ENCODE measurements at places on chromosomes 5 and 9.

DNA sequence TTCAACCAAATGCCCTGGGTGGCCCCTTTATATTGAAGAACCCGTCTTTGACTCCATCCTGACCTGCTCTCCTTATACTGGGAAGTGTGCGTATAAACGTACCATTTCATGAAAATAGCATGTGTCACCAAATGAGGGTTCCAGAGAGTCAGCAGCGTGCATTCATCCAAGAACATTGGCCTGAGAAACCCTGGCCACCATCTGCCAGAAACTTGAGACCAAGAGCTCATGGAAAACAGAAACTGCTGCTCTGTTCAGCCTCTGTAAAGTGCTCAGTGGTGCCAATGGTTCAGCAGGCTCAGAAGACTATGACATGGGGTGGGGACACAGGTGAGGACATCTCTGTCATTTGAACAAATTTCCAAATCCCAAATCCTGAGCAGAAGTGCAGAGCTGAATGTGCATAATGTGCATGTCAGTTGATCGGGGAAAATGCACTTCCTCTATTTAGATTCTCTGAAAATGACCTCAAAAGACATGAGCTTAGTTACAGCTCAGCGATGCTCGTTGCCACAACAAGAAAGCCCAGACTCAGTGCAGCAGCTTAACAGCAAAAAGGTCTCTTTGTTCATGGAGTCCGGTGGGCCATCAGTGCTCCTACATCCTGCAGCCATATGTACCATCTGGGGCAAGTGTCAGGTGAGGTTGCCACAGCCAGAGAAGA is 176.1 kb downstream of the ATPSCKMT start:
- no peak for DNase-seq

DNA sequence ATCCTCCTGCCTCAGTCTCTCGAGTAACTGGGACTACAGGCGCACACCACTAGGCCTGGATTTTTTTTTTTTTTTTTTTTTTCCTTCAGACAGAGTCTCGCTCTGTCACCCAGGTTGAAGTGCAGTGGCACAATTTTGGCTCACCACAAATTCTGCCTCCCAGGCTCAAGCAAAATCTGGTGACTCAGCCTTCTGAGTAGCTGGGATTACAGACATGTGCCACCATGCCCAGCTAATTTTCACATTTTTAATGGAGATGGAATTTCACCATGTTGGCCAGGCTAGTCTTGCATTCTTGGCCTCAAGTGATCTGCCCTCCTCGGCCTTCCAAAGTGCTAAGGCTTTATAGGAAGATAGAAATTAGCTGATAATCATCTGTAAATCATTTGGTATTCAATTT is 43.9 kb downstream of the NSA2 start:
- DNase-seq, result no peak

DNA sequence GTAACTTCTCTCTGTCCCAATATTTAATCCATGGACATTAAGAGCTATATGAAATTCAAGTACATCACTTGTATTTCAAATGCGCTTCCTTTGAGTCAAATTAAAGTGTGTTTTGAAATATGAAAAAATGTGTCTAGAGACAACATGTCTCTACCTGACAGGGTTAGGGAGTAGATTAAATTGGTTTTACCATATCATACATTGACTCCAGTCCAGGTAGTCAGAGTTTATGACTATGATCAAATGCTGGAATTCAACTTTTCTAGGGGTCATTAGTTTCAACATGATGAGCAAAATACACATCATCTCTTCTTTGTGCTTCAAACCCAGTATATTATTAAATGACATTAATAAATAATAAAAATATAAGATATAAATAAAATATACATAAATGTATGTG is 259.2 kb downstream of the CDH10 start:
- DNase-seq, result no peak

GRCh38 chr9:125233678-125234077 is 7.5 kb downstream of the HSPA5 start:
- no peak for DNase-seq

GRCh38 chr5:151683986-151684588 is 2.6 kb downstream of the SPARC start:
- no peak for DNase-seq

- no peak for DNase-seq
Observed at GRCh38 chr5:156593546-156593945, 256.5 kb upstream of the PPP1R2B start.

All from CD4-positive, alpha-beta T cell treated with Interleukin-10 for 1 hour (primary cell).